ENCODE measurements at places on chromosomes 7 and 10.

GRCh38 chr10:62916141-62916603, 100.0 kb upstream of the EGR2 start:
- no peak for DNase-seq

- no peak for DNase-seq
These were observed 16.0 kb downstream of the BMPER start for GRCh38 chr7:33921216-33921938.

DNA sequence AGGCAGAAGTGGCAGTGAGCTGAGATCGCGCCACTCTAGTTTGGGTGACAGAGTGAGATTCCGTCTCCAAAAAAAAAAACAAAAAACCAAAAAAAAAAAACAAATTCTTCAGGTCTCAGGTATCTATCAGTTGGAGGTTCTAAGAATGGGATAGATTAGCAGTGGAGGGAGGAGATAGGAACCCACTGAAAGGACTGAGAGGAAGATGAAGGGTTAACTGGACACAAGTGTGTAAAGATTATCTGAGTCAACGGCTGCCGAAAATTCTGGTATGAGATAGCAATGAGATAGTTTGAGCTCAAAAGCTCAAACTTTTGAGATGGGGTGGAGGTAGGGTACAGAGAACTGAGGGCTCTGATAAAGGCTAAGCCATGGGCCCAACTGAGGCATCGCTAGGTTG, 12.8 kb downstream of the ZNF467 start:
- DNase-seq: no peak

DNA sequence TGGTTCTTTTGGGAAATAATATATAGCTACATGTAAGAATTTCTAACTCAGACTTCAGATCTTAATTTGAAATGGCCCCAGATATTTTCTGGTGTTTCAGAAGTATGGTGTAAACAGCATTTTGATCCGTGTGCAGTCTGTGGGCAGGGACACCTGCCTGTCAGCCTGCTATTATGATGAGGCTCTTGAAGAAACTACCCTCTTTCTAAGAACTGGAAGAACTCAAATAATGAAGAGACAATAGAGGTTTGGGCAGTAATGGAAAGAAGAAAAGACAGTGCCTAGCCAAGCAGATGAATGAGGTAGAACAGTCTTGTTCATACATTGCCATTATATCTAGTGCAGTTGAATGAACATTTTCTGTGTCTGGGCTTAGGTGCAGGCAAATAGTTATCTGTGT, 256.6 kb downstream of the ARHGAP21 start:
- no peak for DNase-seq

GRCh38 chr10:4977025-4977424, 13.8 kb downstream of the AKR1C1 start:
- DNase-seq: no peak

- no peak for DNase-seq
These were observed 165.1 kb downstream of the HGF start for GRCh38 chr7:81604808-81605174.

DNA sequence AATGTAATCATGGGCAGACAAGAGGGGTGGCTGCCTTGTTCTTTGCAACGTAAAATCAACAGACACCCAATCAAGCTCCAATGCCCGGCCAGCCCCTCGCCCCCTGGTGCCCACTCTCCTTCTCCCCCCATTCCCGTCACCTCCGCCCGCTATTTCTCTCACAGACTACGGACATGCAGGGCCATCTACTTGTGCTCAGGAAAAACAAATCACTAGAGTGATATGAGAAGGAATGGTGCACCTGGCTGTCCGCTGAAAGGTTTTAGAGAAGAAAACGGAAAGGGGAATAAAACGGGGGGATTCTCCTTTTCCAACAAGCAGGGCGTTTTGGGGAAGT, 396 bp downstream of the GRM8 start:
- DNase-seq: no peak

- DNase-seq: no peak
These were observed 159.4 kb upstream of the SEMA3A start for GRCh38 chr7:84354030-84354429.

DNA sequence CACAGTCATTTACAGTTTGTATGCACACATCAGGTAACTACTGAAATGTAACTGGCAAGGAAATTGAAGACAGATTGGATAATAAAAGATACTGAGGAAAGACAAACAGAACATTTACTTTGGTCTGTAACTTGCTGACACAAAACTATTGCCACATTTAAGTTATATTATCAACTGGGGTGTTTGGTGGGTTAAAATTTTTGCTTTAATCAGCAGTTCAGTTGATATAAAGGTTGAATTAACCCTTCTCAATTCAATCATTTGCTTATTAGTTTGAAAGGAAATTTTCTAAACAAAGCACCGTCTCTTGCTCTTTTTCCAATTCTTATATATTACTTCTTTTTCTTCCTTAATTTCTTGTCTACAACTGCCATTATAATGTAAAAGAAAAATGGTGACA, 102.4 kb downstream of the TMEM26 start:
- no peak for DNase-seq

DNA sequence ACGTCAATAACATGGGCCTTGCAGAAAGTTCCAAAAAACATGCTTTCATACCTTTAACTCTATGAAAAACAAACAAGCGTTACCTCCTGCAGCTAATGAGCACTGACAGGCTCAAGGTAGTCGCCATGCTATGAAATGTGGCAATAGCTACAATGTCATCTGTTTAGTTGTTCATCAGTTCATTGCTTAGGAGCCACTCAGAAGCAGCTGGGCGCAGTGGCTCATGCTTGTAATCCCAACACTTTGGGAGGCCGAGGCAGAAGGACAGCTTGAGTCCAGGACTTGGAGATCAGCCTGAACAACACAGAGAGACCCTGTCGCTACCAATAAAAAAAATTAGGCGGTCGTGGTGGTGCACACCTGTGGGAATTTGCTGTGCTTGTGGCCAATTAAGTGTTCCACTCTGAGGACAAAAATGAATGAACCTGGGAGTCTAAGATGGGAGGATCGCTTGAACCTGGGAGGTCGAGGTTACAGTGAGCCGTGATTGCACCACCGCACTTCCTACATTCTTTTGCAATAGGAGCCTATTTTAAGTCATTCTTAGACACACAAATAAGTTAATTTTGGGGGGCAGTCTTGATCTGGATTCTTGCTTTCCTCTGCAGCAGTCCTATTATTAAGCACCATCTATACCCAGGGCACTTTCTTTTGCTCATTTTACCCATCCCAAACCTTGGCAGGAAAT, 276.2 kb upstream of the KLF14 start:
- no peak for DNase-seq

DNA sequence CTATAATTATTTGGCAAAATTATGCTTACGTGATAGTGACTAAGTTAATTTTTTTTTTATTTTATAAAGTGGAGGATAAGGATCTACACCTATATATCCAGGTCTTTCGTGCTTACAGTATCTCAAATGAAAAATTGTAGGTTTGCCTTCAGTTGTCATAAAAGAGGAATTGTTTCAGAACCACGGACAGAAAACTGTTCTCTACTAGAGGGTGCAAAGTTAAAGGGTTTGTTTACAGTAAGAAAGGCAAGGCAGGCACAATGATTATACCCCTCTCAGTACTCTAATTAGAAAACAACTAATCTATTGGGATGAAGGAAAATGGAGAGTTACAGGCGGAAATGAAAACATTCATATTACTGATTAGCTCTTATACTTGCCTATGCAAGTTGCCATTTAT, 1.5 kb downstream of the PCLO start:
- no peak for DNase-seq

DNA sequence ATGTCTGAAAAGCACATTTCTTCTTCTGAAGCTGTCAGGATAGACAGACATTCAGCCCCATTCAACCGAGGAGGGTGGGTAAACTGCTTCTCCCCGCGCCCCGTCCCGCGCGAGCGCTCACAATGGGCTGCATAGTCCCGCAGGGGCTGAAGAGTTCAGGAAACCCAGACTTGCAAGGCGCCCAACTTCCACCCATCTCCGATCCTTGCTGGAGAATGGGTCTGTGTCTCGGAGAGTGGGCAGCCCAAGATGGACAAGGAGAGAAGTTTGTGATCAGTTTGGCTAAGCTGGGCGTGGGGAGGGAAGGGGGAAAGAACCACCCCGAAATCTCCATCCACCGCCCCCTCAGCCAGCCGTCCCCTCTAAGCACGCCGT, 686 bp downstream of the AASS start:
- DNase-seq: no peak

DNA sequence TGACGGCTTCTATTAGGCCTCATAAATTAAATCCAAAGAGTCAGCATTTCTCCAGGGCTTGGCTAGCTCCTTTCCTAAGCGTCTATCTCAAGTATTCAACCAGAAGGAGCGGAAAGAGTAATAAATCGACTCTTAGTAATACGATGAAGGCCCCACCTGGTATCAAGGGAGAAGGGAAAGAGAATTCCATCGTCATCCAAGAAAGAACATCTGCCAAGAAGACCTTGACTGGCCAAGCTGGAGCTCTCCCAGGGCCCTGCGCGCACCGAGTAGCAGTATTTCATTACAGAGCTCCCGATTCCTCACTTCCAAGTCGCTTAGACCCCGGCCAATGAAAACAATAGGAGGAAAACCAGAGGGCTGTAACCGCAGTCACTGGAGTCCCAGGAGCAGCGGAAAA, 178.0 kb upstream of the FRMD4A start:
- DNase-seq: no peak

DNA sequence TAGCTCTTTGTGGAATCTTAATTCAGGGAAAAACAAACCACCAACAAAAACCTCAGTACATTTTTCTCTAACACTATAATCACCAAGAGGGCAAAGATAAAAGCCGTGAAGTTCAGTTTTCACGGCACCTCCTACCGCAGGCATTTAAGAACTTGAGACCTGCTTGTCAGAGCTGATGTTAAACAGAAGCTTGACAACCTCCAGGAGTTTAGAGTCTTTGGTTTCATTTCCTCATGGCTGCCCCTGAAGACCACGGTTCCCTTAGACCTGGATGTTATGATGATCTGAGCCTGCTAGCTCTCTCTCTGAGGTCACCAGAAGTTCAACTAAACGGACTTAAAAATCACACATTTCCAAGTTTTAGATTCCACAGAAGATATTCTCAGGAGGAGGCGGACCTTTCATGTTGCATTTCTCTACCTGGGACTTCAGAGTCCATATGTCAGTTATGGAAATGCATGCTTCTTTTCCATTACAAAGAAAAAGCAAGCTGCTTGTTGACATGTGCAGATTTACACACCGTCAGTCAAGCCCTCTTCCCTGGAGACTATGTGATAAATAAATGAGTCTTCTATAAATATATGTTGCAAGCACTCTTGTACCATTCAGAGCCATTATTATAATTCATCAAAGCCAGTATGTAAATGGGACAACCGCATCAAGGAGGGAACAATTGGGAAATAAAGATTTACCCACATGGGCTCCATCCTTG, 258.0 kb downstream of the GFRA1 start:
- no peak for DNase-seq

DNA sequence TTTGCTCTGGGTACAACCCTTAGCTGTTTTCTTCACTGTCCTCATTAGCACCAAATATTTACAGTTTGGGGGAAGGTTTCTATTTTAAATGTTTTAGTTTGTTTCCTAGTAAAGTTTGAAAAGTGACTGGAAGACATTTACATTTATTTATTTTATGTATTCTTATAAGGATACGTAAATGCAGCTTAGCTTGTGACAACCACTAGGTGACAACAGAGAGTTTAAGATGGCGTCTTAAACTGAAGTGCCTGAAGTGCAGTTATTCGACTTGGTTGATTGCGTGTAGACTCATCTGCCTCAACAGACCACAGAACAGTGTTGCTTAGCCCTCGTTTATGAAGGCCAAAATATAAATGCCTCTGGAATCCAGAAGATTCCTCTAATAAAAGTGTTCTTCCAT, 378.2 kb upstream of the MYO3A start:
- DNase-seq: no peak

DNA sequence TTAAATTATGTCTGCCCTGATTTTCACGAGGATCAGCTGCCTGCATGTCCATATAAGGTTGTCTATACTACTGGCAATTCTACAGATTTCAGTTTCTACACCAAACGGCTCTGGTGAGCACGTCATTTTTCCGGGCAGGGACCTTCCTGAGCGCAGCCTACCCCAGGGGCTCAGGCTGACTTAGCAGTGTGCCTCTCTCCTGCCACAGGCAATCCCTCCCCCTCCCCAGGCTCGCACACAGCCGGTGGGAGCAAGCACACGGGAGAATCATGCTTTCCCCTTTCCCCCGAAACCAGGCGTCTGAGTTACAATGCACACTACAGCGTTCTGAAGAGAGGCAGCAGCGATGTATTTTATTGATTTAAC, 1.7 kb downstream of the KLF6 start:
- peak; percentile 82 for DNase-seq

- DNase-seq: no peak
These were observed 74.2 kb downstream of the ARMC3 start for GRCh38 chr10:23001901-23002516.

DNA sequence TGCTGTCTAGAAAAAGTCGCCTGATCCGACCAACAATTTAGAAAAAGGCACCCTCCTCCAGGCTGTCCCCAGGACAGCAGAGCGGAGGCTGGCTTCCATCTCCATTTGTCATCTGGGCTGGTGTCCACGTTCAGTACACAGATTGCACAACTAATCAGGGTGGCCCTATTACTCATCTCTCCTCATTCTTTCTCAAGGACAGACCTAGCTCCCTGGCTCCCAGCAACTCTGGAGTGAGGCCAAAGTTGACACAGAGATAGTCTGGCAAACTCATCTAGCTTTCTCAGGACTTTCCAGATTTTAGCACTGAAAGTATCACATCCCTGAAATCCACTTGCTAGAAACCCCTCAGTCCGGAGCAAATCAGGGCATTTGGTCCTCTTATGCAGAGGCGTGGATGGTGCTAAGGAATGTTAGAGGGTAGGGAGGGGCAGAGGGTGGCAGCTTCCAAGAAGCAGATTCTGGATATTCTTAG, 75.1 kb downstream of the DNAH11 start:
- DNase-seq: no peak

- DNase-seq: no peak
These were observed 88.3 kb upstream of the PDGFA start for GRCh38 chr7:607938-608337.

- no peak for DNase-seq
These were observed 1.8 kb upstream of the IGF2BP3 start for GRCh38 chr7:23472046-23472445.

DNA sequence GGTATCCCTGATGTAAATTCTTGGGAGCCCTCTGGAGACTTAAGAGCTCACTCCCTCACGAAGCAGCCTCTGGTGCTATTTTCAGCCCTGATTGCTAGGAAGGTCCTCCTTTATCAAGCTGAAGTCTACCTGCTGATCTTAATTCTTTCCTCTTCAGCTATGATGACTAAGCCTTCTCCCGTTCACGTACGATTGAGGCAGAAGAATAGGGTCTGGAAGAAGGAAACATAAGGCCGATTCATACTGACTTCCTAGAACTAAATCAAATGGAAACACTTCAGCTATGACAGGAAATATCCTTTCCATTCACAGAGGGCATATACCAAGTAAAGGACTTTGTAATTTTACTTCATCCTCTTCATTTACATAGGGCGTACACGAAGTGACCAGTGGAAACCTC, 107.0 kb downstream of the CPXM2 start:
- DNase-seq: no peak

DNA sequence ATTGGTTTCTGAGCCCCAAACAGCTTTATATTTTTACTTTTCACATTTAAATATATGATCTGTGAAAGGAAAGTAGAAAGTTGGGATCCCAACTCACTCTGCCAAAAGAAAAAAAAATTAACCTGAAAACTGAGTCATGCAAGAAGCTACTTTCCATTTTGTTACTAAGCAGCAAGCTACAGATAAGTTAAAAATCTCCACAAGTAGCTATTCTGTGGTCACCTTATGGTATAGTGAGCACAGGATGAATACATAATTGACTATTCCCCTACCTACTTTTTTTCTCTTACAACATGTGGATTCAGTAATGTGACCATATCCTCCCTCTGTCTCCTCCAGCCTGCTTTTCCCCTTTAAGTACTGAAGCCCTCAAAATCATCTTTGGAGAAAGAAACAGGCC, 30.3 kb upstream of the CREB3L2 start:
- DNase-seq: no peak
